ENCODE measurements at places on chromosomes 4 and X.
A peak's percentile ranks its signal among the peaks of the same experiment; 100 is the strongest.

DNA sequence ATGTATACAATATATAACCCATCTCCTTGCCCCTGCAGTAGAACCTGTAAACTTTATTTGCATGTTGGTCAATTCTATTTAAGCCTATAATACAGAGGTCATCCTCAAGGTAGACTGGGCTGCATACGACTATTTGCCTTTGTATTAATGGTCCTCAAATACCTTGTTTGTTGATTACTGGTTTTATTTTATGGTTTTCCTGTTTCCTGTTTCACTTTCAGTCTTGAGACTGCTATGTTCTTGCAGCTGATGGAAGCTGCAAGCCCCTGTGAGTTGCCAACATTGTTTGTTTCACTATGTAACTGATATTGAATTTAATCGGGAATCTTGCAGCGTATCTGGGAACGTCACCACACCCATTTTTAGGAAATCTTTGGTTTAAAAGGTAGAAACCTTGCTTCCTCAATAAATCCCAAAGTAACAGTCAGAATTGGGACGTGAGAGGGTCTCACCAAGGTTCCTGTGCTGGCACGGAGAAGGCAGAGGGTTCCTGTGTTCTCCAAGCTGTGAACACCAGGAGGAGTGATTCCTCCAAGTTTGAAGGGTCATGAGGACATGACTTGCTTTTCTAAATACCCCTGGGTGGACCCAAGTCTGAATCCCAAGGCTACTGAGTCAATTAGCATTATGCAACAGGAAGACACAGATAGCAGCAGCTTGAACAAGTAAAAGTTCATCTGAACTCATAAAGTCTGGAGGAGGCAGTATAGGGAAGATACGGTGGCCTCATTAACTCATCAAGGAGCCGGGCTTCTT is 110.6 kb upstream of the PNPLA4 start:
- no peak for DNase-seq

GRCh38 chr4:176150356-176150682 is 45.1 kb downstream of the SPATA4 start:
- peak; percentile 36 for DNase-seq

DNA sequence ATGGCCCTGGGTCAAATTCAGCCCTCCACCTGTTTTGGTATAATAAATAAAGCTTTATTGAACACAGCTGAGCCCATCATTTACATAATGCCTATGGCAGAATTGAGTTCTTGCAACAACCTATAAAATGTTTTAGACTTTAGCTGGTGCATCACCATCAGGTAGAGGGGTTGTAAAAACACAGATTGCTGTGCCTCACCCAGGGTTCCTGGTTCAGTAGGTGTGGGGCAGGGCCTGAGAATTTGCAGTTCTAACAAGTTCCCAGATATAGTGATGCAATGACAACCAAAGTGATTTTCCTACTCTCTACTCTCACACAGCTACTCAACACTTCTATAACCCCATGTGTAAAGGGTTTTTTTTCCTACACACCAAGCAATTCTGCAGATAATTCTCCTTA is 120.0 kb upstream of the EGFL6 start:
- DNase-seq: no peak

- DNase-seq: no peak
Observed at GRCh38 chrX:112901869-112902725, 61.5 kb upstream of the AMOT start.

DNA sequence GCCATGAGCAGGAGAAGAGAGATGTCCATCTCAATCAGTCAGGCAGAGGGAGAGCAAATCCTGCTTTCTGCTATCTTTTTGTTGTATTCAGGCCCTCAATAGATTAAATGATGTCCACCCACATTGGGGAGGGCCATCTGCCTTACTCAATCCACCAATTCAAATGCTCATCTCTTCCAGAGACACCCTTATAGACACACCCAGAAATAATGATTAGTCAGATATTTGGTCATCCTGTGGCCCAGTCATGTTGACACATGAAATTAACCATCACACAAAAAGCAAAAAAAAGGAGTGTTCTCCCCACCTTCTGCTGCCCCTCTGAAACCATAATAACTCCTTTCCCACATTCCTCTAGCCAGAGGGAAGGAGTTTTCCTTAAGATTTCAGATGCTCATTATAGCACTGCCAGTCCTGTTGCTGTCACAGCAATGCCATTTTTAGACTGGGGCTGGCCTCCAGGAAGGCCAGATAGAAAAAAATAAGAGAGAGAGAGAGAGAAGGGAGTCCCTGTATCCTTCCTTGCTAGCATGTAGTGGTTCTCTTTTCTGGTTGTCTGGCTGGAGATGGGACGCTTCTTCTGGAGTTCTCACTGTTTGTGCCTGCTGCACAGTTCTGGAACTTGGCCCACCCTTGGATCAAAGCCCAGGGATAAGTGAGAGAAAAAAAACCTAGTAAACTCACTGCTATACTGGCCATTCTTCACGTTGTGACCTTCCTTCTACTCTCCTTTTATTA is 177.7 kb downstream of the RBM46 start:
- DNase-seq: no peak

GRCh38 chr4:121093261-121093660 is 20.9 kb upstream of the NDNF start:
- no peak for DNase-seq

DNA sequence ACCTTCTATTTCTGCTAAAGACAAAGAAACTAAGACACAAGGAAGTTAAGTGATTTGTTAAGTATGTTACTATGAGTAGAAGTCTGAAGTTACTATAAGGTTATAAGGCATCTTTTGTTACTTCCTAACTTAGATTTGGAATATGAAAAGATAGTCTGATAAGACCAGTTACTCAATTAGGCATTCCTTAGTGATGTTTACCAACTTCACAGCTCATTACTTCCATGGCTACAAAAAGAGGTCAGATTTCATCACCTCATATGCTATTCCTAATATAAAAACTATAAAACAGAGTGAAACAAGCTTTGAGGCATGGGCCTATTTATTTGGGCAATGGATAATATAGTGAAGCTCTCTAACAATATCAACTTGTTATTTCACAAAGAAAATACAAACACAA is 143.1 kb downstream of the TBCK start:
- no peak for DNase-seq

GRCh38 chr4:986879-987623 is at the start of gene IDUA:
TSS of gene IDUA (plus strand) at chr4:987044. CDS start at chr4:987085, 41 bp downstream.
- peak; percentile 67 for DNase-seq

DNA sequence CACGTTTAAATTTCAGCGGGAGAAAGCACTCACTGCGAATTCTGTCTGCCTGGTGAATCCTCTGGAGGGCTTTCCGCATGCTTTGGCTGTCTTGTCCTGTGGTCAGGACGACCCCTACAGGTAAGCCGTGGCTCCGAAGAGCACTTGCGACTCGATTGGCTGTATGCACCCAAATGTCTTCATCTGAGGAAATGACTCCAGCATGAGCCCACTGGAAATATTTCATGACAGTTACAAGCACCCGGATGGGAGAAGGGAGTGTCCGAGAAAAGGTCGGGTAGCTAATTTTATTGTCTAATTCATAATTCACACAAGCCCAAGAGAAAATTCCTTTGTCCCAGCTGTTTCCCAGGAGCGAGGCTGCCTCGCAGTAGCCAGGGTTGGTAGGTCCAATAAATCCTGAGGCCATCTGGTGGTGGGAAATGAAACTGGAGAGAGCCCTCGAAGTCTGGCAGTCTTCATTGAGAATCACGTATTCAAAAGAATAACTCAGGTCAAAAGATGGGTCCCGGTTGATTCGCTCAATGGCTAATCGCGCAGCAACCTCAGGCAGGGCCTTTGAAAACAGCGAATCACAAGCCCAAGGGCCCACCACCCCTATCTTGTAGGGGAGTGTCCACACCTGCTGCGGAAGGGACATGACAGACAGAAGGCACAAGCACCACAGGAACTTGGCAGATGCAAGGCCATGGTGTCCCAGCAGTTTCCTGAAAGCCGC is 6.6 kb downstream of the GUCY2F start:
- DNase-seq: no peak

DNA sequence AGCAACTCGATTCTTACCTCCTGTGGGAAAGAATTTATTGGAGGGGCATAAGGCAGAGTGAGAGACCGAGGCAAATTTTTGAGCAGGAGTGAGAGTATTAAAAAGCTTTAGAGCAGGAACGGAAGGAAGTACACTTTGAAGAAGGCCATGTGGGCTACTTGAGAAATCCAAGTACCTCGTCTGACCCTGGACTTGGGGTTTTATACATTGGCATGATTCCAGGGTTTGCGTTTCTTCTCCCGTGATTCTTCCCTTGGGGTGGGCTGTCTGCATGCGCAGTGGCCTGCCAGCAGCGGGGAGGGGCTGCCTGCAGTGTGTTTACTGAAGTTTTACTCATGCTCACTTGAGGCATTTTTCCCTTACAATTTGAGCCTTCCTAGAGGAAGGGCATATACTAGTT is 3.4 kb downstream of the GALNT7 start:
- no peak for DNase-seq

GRCh38 chr4:41418444-41418843 is 119.5 kb upstream of the LIMCH1 start:
- peak; percentile 15 for DNase-seq

DNA sequence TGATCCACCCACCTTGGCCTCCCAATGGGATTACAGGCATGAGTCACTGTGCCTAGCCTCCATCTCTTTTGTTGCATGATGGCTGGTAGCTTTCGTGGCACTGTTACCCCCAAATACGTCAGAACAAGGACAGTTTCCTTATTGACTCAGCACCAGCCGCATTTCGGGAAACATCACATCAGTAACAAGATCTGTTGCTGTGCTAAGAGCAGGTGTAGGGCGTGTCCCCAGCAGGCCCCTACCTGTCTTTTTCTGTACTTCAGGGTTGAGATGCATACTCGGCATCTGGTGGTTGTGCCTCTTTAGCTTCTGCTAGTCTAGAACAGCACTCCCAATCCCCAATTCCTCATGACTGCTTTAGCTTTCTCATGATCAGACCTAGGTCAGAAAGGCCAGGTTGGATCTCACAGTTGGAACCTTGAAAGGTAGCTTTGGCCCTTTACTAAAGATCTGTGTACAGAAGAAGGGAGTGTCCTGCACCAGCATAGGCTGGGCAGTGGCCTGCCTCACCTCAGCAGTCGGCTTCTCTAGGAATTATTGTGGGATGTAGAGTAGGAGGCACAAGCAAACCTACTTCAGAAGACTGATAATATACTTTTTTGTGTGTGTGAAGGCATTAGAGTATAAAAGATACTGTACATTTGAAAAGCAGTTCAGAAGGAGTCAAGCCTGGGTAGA is 36.8 kb downstream of the NSD2 start:
- no peak for DNase-seq

- DNase-seq: no peak
Observed at GRCh38 chr4:43348591-43348990, 456.1 kb downstream of the GRXCR1 start.

DNA sequence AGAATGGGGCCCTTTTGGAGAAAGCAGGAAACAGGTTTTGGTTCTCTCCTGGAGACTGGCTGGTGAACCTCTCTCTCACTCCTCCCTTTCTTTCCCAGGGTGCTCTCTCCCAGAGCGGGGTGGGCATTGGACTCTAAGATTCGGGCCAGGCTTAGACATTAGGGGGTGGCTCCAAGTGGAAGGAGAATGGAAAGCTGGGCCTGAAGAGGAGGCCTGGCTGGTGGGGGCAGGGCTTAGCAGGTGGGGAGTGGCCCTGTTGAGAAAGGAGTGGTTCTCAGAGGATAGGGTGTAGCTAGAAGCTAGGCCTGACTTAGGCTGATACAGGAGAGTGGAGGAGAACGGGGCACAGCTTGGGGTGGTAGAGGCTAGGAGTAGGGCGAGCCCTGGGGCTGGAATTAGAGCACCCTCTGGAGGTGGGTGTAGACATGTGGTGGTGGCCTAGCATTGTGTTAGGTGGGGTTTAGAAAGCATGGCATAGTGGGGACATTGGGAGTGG is 5.7 kb downstream of the PLP2 start:
- DNase-seq: no peak

- DNase-seq: peak; percentile 31
Observed at GRCh38 chrX:104310090-104310489, 55.4 kb upstream of the ESX1 start.

GRCh38 chrX:137432609-137433008 is 133.3 kb upstream of the ZIC3 start:
- DNase-seq: peak; percentile 3

- no peak for DNase-seq
Observed at GRCh38 chr4:40197879-40198689, 1.3 kb downstream of the RHOH start.

DNA sequence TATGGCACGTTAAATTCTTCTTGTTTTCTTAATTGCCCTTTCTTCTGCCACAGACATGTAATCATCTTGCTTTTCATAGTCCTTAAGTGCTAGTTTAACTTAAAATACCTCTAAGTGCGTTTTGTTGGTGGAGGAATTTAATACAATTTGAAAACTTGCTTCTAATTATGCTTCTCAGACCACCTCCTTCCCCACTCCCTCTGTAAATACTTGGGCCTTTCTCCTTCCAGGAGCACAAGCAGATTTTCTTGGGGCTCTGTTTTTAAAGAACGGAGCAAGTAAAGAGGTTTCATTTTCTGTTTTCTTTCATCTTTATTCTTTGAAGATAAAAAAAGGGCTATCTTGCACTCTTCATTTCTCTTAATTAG is 559 bp upstream of the PCDH18 start:
- no peak for DNase-seq

DNA sequence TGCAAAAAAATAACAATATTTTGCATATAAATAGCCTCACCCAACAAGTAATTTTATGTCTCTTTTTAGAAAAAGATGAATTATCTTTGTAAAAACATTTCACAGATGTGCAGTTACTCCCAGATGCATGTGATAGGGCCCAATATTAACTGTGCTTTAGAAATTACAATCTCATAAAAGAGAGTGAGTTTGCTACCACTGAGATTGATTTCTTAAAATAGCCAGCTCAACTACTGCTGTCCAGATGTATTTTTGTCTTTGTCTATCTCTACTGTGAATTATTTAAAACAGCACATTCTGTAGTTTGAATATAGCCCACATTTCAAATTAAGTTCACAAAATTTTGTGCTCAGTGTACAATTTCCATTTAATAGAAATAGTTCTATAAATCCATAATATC is 177.0 kb upstream of the TTC29 start:
- no peak for DNase-seq

DNA sequence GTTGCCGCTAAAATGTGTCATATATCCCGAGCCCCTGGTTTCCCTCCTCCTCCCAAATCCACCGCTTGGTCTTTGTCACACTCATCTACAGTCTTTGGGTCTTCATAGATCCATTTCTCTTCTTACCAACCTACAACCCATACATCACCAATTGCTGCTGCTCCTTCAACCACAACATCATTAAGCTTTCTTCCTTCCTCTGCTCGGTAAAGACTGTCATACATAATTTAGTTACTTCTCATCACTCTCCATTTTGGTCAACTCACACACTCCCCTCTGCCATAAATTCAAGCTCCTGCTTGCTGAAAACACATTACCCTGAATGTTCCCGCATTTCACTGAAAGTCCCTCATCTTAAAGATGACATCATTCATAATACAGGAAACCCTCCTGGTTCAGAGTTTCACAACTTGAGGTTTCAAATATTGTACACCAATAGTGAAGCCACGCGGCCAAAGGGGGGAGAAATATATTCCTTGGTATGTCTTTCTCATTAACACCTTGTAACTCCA is 1.7 kb upstream of the DCTD start:
- DNase-seq: no peak

- no peak for DNase-seq
Observed at GRCh38 chr4:150593996-150594395, 12.0 kb downstream of the MAB21L2 start.
